ENCODE measurements at places on chromosomes 2 and 18. TPM values are rescaled to one million over a fixed set of nuclear protein-coding genes. Genes with fewer than 3 reads are reported as not detected.

Gene PTH2R
- not detected for total RNA-seq

GRCh38 chr2:109382951-109383350 lies 230.8 kb downstream of the SEPTIN10 start:
- DNase-seq, result peak; percentile 69

DNA sequence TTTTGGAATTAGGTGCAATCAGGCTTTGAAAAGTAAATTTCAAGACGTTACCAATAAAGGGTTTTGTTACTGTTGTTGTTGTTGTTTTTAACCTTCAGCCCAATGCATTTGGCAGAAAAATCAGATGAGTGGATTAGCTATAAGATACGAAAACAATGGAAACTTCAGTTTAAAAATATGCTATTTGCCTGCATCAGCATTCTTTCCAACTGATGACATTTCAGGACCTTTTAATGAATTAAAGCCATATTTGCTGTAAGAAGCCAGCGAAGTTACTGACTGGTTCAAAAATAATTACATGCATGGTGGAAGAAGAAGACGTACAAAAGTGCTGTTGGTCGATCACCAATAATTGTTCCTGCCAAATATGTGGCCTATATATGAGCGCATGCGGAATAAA lies 639.3 kb upstream of the SOX11 start:
- no peak for DNase-seq

DNA sequence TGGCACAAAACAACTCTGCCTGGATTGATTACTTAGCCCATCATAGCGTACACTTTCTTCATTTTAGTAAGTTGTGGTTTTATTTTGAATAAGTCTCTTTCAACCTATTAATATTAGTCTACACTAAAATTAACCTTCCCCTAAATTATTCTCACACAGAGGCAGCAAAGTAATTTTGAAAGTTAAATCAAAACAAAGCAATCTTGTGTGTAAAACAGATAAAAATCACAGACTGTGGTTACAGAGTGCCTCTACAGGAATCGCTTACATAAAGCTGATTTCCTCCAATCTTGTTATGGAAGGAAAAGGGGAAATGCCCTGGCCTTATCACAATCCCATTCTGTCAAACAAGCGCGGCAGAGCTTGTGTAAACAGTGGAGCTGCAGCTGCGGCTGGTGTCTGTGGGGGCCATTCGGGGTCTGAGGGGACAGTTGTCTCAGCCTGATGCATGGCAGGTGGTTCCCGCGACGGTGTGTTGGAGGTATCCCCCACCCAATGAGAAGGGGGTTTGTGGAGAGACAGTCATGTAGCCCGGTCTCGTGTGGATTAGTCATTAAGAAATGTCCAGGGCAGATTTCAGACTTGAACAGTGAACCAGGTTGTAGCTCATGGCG lies 42.1 kb downstream of the BCL2L11 start:
- no peak for DNase-seq

DNA sequence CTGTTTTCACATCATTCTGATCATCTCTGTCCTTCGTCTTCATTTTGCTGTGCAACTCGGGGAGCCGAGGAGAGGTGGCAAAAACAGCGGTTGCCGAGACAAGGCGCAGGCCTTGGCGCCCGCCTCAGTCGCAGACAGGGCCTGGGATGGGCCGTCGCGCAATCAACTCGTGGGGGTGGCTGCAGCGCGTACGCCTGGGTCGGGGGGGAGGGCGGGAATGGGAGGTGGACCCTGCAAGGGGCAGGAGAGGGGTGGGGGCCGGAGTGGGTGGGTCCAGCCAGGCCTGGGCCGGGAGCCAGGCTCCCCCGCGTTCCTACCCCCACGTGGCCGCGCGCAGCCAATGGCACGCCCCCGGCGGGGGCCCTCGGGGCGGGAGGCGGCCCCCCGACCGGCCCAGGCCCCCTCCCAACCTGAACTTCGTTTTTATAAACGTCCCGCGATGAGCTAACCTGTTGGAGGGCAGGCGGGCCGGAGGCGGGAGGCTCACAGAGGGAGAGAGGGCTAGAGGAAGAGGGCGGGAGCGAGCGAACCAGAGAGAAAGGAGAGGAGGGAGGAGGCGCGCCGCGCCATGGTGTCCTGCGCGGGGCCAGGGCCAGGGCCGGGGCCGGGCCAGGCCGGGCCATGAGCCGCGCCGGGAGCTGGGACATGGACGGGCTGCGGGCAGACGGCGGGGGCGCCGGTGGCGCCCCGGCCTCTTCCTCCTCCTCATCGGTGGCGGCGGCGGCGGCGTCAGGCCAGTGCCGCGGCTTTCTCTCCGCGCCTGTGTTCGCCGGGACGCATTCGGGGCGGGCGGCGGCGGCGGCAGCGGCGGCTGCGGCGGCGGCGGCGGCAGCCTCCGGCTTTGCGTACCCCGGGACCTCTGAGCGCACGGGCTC lies at the start of gene HOXD13:
HOXD13 (plus strand) TSS at position 452 of the 875 bp plus-strand sequence; CDS start at position 622, 170 bp downstream.
- DNase-seq, result no peak

DNA sequence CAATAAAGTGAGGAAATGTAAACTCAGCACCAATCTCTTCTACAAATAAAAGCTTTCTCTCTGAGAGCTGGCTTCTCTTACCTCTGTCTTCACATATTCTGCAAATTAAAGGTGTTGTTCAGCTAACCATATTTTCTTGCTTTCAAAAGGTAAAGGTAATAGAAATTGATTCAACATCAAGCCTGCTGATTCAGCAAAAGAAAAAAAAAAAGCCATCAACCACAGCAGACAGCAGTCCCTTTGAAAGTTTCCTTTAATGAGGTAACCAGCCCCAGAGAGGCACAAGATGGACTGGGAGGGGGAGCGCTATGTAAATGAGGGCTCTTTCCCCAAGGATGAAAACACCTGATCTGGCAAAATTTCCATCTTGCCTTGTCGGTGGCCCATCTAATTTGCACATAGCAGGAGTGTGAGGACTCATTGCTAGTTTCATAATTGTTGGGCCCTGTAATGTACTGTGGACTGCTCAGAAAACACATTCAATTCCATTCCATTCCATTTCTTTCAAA lies 154.9 kb upstream of the SOX11 start:
- DNase-seq, result no peak
